ENCODE measurements at places on chromosomes 6 and 20.
A peak's percentile ranks its signal among the peaks of the same experiment; 100 is the strongest.

DNA sequence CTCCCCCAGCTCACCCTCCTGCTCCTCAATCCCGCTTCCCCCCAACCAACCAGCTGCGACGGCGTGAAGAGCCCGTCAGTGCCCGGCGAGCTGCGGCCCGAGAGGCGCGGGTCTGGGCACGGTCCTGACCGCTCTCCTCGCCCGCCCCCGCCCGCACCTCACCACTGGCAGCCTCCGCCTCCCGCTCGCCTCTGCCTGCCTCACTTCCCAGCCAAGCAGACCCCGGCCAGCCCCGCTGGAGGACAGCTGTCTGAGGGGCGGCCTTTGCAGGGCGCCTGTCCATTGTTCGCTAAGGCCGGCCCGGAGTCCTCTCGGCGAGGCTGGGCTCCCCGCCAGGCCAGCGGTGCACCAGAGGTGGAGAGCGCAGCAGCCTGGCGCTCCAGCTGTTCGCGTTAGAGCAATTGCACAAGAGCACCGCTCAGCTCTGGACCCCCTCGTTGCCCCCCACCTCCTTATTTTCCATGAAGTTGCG, 1.3 kb downstream of the SOBP start:
- peak; percentile 4 for DNase-seq

DNA sequence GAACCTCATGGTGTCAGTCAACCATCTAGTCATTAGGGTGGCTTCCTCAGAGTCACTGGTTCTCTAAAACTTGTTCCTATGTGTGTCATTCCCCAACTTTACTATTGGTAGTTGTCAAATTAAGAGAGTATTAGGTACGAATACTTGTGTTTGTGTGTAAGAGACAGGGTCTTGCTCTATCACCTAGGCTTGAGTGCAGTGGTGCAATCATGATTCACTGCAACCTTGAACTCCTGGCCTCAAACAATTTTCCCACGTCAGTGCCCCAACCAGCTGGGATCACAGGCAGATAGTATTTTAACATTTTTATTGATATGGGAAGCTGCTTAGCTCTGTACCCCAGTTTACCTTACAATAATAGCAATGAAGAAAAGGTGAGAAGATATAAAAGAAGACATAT, 50.6 kb downstream of the BMP6 start:
- DNase-seq, result no peak

DNA sequence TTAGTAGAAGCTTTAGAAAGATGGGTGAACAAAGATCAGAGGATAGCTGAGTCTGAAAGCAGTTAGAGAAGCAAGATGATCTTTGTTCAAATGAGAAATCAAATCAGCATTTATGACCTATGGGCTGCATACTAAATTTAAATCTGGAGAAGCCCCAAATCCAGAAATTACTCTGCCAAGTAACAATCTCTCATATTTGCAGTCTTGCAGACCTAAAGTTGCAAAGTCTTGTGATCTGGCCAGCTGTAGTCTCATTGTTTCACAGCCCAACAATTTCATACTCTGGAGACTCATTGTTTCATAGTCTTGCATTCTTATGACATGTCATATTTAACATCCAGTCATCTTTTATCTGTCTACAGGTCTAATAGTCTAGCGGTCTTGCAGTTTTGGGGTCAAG, 364.9 kb upstream of the RSPO3 start:
- DNase-seq, result no peak

DNA sequence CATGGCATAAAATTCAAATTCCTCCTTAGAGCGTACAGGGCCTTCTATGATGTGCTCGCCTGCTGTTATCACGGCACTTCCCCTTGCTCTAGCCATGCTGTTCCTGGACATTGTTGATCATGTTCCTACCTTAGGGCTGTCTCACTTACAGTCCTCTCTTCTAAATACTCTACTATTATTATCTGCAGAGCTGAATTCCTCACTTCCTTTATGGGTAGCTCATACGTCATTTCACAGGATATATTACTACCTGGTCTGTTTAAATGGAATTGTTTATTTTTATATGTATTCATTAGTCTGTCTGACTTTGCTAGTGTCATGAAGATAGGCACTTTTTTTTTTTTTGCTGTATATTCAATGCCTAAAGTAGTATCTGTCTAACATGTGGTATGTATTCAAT, 94.7 kb upstream of the FLRT3 start:
- no peak for DNase-seq

DNA sequence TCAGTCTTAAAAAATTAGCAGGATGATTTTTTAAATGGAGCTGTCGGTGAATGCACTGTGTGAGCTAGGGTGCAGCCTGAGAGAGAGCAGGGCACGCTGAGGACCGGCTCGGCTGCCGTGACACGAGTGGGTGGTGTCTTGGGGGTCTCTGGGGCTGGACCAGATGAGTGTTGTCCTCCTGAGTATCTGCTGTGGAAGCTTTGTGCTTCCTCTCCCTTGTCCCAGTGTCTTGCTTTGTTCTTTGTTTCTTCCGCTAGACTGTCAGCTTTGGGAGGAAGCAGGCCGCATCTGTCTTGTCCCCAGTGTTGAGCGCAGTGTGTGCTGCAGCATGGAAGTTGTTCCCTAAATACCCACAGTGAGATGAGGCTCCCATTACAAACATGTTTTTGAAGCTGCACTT, 89.4 kb downstream of the RTN4IP1 start:
- no peak for DNase-seq
